ENCODE measurements at places on chromosomes 11 and 22.
A peak's percentile ranks its signal among the peaks of the same experiment; 100 is the strongest.

DNA sequence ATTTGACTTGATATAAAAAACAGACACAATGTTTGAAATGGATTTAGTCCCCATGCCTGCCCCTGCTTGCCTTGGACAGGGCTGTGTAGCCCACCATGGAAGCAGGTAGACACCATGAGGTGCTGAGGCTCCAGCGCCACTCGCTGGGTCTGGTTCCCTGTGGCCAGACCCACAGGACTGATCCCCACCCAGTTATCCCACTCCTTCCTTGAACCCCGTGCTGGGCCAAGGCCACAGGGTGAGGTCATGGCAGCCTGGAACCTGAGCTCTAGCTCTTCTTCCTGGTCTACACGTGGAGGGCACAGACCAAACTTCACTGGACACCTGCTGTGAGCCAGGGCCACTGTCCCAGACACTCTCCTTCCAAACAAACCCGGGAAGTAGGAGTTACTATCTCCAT, 42.5 kb downstream of the GAB4 start:
- DNase-seq: no peak

DNA sequence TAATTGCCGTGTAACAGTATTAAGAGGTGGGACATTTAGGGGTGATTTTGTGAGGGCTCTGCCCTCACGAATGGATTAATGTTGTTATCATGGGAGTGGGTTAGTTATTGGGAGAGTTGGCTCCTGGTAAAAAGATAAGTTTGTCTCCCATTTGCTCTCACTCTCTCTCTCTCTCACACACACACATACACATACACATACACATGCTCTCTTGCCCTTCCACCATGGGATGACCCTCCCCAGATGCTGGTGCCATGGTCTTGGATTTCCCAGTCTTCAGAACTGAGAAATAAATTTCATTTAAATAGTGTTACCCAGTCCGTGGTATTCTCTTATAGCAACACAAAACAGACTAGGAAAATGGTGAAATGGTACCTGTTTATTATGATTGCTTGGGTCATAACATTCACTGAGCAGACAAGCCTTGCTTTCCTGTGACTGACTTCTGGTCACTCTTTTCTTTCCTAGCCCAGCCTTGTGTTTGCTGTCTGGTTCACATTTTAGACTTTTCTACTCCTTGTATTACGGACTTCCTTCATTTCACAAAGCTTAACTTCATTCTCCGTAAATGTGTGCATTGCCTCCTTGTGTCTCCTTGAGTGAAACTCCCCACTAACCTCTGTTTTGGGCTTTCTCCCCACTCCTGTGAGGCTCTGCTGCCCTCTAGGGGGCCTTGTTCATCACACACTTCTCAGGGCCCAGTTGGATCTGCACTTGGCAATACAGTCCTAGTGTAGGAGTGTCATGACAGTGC, 206.5 kb upstream of the CTSC start:
- peak; percentile 79 for DNase-seq

- no peak for DNase-seq
Observed at GRCh38 chr22:25896098-25896497, 154.1 kb downstream of the MYO18B start.

DNA sequence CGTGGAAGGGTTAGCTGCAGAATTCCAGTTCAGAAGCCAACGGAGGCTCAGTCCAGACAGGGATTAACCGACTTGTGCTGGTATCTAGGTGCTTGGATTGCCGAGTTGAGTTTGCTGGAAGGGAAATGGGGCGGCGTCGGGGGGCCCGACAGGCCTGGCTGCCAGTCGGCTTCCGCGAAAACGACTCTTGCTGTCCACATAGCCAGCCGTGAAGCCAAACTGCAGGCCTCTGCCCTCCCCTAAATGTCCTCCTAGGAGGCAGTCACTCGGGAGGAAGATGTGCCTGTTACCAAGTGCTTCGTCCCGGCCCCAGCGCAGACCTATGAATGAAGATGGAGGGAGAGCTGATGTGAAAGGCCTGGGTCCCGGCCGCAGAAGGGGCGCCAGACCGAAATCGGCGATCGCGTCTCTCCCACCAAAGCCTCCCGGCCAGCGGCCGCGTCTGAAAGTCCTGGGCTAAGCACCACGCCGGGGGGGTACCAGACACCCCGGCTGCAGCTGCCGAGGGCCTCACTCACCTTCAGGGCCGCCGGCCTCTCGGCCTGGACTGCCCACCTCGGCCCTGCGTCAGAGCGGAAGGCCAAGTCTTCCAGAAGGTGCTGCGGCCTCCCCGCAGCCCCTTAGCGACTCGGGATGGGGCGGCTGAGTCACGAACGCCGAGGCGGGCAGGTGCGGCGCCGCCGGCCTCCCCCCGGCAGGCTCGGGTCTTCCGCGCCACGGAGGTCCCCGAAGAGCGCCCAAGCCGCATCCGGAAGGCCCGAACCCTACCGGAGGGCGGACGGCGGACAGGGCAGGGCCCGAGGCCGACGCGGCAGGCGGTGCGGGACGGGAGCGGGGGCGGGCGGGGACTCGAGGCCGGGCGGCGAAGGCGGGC, 7.5 kb downstream of the DPAGT1 start:
- peak; percentile 44 for DNase-seq

GRCh38 chr22:47388778-47389177, 626.3 kb downstream of the TBC1D22A start:
- no peak for DNase-seq

DNA sequence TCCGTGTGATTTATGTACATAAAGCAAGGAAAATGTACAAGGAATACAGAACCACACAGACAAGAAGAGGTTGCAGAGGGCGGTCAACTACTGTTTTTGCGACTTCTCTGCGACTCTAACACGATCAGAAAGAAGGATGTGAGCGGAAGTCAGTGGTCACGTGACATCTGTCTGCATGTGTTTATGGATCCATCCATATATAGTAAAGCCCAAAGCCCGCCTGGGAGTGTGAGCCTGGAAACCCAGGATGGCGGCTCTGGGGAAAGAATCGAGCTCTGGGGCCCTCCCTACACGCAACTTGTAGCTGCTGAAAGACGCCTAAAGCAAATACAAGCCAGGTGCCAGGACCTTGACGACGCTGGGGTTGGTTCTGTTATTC, 8.8 kb downstream of the OSBPL5 start:
- no peak for DNase-seq

DNA sequence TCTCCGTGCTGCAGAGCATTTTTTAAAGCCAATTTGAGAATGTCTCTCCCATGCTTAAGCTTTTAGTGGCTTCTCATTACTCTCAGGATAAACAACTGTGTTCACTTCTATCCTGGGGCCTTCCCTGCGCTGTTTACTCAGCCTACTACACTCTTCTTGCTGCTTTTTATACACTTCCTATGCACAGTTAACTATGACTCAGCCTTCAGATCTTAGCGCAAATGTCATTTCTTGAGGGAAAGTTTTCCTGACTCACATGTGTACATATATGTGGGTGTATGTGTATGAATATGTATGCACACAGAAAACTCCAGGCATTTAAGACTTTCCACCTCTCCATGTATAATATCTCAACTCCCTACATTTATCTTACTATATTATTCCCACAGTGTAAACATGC, 9.8 kb downstream of the THAP12 start:
- DNase-seq: no peak

DNA sequence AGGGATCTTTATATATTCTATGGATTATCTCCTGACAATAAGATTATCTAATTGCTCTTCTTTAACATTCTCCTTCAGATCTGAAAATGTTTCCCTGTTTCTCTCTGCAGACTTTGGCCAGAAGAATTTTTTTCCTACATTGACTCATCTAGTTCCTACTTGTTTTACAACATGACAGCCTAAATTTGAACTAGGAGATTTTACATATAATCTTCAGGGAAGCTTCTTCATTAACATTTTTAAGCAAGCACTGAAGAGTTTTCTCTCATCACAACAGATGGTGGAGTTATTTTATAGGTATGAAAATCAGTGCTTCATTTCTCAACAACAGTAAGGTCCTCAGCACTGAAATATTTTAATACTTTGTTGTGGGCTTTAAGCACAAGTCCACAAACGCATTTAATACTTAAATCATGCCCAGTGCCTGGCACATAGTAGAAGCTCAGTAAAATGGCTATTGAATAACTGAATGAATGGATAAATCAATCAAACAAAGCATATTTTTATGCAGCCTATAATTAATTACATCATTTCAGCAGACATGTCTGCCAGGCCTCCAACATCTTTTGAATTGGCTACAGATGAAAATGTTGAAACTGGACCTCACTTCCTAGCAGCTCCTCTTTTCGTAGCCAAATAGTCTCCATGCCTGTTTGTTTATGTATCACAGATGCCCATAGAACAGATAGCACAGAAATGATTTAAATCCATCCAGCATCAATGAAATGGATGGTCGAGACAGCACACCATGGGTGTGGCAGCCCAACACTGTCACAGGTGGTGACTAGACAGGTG, 117.3 kb upstream of the POU2AF2 start:
- DNase-seq: no peak

- peak; percentile 85 for DNase-seq
Observed at GRCh38 chr22:30286813-30287647, 2.3 kb downstream of the CASTOR1 start.

GRCh38 chr11:10522276-10522675, 18.7 kb downstream of the RNF141 start:
- DNase-seq: no peak

DNA sequence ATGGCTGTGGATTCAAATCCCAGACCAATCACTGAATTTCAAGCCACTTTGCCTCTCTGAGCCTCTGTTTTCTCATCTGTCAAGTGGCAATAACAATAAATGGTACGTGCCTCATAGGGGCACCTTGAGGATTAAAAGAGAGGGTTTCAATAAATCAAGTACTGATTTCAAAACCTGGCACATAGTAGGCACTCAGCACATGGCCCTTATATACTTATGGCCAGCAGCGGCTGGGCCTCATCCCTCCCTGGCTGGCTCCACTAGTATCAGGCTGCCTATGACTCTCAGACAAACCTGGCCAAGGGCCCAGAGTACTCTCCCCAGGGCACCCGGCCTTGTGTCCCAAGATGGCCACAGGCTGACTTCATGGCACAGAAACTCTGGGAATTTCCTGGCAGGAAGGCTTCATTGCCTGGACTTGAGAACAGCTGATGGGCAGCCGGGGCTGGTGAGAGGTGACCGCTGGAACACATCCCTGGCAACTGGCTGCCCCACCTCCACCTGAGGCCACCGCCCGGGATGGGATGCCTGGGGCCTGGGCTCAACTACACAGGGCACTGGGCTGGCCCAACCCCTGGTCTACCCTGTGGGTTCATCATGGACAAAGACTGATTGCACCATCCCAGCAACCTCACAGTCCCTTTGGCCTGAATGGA, 3.4 kb downstream of the FADS3 start:
- DNase-seq: no peak

- no peak for DNase-seq
Observed at GRCh38 chr11:19727246-19727645, 14.6 kb downstream of the NAV2 start.

DNA sequence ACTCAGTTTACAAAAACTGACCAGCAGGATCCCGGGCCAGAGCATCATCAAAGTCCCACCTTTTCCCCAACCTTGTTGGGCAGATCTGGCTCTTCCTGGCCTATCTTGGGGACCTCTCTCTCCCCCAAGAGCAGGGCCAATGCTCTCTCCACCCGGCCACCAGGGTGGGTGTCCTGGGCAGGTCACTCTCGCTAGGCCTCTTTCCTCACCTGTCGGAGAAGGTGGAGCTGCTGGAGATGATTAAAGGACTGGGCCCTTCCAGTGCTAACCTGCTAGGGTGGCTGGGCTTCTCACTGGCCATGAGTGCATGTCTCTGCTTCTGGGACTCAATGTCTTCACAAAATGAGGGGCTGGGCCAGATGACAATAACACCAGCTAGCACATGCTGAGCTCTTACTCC, 2.9 kb upstream of the CAPN5 start:
- DNase-seq: no peak

GRCh38 chr11:94746721-94747120, 21.4 kb upstream of the AMOTL1 start:
- no peak for DNase-seq

GRCh38 chr11:10461276-10461790, 6.3 kb downstream of the AMPD3 start:
- no peak for DNase-seq

GRCh38 chr11:43585877-43586608, 94.5 kb upstream of the HSD17B12 start:
- no peak for DNase-seq

DNA sequence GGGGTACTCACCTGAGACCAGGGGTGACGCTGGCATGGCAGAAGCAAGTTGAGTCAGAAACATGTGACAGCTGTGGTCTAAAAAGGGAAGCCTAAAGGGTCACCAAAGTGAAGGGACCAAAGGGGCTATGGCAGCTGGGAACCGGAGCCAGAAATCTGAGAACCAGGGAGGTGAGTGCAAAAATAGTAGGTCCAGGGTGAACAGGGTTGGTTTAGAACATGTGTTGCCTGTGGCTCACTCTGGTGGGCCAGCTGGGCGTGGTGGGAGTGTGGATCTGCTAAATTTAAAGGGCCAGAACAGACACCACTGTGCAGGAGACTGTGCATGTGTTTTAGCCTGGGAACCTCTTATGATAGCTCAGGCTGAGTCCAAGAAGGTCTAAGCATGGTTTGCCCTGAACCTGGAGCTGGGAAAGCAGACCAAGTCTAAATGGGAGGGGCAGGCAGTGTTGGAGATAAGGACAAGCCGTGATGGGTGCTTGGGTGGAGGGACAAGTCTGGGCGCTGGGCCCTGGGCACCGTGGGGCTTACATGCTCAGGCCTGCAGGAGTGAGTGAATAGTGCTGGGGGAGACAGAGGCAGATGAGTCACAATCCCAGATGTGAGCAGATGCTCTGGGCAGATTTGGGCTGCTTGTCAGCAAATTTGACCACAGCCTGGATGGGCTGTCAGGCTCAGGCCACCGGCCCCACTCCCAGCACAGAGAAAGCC, 41.4 kb upstream of the ZBED5 start:
- DNase-seq: no peak

DNA sequence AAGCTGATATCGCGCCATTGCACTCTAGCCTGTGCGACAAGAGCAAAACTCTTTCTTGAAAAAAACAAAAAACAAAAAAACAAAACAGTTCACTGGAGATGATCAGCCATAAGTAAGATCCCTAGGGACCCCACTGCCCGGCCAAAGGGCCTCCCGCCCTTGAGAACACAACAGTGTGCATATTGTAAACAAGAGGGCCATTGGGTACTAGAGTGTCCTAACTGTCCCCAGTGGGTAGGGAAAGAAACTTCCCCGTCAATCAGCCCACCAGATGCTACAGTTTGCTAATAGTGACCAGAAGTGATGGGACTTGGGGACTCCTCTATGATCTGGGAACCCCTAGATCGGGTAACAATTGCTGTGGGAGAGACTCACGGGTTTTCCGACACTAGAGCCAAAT, 3.7 kb upstream of the ACY3 start:
- DNase-seq: no peak

DNA sequence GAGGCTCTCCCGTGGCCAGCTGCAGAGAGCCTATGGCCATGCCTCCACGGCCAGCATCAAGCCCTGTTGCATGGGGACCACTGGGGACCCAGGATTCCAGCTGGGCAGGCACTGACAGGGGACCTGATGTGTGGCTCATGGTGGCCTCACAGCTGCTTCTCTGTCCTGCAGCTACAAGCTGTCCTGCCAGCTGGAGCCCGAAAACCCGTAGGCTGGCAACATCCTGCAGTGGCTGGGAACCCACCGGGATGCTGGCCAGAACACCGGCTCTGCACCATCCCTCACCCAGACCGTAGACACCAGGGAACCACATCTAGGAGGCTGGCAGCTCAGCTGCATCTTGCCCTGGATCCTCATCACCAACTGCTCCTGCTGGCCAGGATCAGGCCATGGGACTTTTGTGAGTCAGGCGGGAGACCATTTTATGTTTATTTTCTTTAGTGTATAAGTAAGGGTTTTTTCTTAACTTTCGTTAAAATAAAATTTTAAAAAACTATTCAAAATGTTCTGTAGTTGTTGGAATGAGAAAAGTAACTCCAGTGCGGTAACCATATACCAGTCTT, 7.9 kb downstream of the RGL4 start:
- no peak for DNase-seq

GRCh38 chr22:25370322-25370721, 150.9 kb downstream of the CRYBB2 start:
- DNase-seq: no peak

Data from nephron progenitor cell (in vitro differentiated cells).